Stimulated activated CD4-positive, alpha-beta T cell treated with anti-CD3 and anti-CD28 coated beads, Interleukin-12 subunit alpha, Interleukin-12 subunit beta, amount 100 ng/mL, for 4 hours (primary cell): ENCODE measurements at places on chromosomes 5 and 9.

GRCh38 chr9:133661846-133662540 lies 25.8 kb downstream of the DBH start:
- no peak for DNase-seq

- no peak for DNase-seq
Measured at GRCh38 chr5:5957737-5958136, 420.6 kb downstream of the MED10 start.

GRCh38 chr9:126429190-126429589 lies 102.6 kb downstream of the MVB12B start:
- no peak for DNase-seq

DNA sequence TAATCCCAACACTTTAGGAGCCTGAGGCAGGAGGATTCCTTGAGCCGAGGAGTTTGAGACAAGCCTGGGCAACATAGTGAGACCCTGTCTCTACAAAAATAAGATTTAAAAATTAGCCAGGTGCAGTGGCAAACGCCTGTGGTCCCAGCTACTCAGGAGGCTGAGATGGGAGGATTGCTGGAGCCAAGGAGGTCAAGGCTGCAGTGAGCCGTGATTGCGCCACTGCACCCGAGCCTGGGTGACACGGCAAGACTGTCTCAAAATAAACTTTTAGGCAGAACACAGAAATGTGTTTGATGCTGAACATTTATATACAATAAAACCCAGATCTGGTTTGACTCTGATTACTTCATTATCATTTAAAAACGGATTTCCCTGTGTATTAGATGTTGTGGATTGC lies 4.9 kb downstream of the ENTR1 start:
- DNase-seq: no peak

DNA sequence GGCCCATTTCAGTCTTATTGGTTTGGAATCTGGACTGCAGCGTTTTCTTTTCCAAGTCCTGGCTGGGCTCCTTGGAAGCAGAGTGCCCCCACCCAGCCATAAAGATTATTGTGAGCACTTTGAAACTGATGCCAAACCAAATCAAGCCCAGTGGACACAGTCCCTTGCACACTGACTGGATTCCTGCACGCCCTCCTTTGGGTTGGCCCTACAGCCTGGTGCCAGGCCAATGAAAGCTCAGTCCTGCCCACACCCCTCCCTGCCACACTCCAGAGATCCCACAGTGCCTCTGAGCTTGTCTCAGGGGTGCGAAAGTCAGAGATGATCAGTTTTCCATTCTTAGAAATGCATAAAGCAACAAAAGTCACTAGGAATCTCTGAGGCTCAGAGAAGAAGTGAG lies 181.9 kb downstream of the CETN3 start:
- DNase-seq: no peak

DNA sequence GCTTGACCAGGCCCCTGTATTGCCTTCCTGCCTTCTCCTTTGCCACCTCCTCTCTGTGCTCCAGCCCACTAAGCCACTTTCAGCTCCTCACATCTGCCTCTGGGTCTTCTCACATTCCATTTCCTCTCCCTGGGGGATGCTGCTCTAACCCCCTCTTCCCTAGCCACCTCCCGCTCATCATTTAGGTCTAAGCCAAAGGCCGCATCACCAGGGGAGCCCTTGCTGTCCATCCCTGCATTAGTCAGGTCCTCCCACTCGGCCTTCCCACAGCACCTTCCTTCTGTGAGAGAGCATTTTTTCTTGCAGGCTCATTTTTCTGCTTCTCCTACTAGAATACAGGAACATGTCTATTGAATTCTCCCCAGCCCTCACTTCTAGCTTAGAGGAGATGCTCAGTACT lies 72.6 kb upstream of the GALNT10 start:
- DNase-seq: no peak

DNA sequence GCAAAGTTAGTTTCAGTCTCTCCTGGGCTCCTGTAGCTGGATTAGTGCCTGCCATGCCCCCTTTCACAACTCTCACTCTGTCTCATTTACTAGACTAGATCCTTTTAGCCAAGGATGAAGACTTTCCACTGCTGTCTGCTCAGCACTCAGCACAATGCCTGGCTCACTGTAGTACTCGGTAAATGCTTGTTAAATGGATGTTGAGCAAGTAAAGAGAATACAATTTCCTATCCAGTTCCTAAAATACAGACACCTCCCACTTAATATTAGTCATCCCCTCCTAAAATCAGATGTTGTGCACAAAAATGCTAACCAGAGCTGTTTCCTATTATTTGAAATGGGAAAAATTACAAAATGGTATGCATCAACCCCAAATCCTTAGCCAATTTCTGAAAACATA lies 195.8 kb downstream of the SREK1 start:
- no peak for DNase-seq

DNA sequence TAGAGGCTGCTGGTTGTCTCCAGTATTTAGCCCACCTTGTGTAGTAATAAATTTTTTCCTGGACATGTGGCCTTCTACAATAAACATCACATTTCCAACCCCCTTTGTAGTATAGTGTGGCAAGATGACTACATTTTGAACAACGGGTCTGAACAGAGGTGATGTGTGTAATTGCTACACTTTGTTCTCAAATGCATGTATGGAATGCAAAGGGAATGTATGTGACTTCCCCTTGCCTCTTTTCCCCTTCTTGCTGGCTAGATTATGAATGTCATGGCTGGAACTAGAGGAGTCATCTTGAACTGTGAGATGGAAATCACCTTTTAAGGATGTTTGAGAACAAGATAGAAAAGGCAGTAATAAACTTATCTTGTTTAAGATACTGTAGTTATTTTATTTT lies 54.5 kb downstream of the PRR16 start:
- DNase-seq: no peak

DNA sequence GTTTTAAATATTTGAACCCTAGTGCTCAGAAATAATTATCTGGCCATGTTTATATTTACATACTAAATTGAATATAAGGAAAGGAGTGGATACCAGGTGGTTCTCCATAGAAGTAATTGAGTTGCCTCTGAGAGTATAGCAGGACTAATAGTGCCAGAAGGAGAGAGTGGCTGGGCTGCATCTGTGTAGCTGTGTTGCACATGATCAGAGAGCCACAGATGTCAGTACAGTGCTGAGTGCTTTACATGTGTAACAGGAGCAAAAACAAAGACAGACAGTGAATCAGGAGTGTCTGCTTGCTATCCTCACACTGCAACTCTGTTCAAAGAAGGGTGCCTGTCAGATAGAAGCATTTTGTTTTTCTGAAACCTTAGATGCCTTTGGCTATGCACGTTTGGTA lies 353.9 kb upstream of the PAPPA start:
- no peak for DNase-seq
